ENCODE measurements at places on chromosomes 12 and 14.
A peak's percentile ranks its signal among the peaks of the same experiment; 100 is the strongest.

DNA sequence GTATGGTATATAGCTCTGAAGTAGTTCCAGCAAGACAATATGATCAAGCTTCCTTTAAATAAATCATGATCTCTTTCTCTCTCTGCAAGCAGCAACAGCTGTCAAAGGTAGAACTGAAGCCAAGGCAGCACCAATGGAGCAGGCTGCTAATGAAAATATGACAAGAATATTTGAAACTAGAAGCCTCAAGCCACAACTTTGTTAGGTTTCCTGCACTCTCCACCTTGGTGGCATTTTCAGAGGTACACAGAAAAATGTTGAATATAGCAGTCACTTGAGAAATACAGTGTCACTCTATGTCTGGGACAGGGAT, 43.8 kb upstream of the PSMA6 start:
- DNase-seq: no peak

DNA sequence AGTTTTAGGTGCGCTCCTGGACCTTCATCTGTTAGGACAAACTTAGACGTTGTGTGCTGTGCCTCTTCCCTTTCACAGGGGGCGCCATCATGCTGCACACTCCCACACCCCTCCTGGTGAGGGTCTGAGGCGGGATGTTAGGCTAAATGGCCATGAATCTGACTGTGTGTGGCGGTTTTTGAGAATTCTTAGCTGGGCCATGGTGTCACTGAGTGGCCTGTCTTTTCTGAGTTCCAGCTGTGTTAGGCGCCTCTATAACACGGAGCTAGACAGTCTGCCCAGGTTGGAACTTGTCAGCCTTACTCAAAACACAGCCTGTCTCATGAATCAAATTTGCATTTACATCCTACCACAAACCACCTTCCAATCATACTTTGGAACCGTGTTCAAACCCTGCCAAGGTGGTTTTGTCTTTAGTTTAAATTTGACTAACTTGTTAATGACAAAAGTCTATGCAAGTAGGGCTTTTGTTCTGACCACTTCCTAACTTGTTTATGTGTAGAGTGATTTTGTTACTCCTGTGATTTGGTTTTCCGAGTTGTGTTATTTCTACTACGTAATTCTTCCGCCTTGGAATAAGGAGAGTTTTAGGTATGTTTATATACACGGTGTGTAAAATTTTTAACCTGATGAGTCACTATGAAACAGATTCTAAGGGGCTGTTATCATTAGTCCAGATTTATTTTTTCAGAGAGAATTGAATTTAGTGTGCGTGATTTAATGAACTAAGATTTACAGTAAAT, 19.6 kb downstream of the ACVR1B start:
- DNase-seq: no peak

DNA sequence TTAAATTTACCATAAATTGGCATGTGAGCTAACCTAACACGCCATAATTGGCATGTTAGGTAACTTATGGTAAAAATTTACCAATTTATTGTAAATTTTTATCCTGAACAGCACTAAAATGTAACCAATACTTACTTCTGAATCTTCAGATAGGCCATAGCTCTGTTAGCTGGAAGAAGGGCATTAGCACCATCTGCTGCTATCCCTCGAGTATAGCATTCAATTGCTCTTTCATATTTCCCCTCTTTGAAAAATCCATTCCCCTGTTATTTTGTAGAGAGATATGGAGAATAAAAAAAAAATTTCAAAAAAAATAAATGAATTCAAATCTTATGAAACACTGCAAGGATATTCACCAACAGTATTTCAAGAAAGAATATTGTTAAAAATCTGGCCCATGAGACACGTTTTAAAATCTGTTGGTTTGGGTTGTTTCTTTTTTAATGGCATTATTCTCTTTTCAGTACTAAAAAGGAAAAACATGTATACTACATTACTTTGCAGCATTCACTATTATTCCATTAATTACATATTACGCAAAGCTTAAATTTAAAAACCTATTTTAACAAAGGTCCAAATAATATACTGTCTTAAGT, 19.1 kb downstream of the RPAP3 start:
- peak; percentile 81 for DNase-seq

- DNase-seq: no peak
Measured at GRCh38 chr14:102493096-102493495, 16.5 kb downstream of the ANKRD9 start.

- no peak for DNase-seq
Measured at GRCh38 chr12:108335349-108336119, 3.6 kb downstream of the CMKLR1 start.

All from Kasumi-1 (cell line).